ENCODE measurements at places on chromosomes 3 and 15.

- DNase-seq: no peak
These were observed 215.7 kb downstream of the STT3B start for GRCh38 chr3:31748281-31748932.

DNA sequence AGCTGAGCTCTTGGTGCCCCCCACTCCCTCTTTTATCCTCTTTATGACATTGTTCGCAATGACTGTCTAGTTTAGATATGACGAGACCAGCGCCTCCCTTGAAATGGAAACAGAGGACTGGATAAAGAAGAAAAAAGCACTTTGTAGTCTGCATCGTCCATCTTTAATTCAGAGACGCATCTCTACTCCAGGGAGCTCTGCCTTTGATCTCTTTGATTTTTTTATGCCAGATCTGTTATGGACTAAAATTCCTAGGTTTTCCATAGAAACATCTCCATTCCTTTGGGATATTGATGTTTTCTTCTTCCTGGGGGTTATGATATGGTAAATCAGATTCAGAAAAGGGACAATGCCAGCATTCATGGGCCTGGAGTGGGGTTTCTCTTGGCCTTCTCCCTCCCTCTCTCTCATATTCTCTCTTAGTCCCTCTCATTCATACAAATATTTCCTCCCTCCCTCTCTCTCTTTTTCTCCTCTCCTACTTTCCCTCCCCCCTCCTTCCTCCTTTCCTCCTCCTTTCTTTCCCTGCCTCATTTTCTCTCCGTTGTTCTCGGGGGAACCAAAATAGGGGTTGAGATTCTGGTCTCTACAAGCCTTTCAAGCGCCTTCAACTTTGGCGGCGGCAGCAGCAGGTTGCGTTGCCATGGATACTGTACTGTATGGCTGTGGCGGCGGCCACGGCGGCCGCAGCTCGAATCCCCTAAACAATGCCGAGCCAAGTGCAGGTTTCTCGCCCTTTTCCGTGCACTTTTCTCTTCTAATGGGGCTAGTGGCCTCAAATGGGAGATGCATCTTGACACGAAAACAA is 45.5 kb downstream of the ZIC4 start:
- no peak for DNase-seq

- DNase-seq: no peak
These were observed 141.3 kb upstream of the ATP2B2 start for GRCh38 chr3:10646531-10647335.

GRCh38 chr15:28044121-28044672 is 54.9 kb downstream of the OCA2 start:
- DNase-seq: no peak

GRCh38 chr15:45457220-45457619 is 65.3 kb downstream of the SLC30A4 start:
- no peak for DNase-seq

- no peak for DNase-seq
These were observed 148.3 kb upstream of the SOX14 start for GRCh38 chr3:137615659-137616418.

GRCh38 chr3:56702490-56703315 is 19.6 kb upstream of the TASOR start:
- peak; percentile 49 for DNase-seq

DNA sequence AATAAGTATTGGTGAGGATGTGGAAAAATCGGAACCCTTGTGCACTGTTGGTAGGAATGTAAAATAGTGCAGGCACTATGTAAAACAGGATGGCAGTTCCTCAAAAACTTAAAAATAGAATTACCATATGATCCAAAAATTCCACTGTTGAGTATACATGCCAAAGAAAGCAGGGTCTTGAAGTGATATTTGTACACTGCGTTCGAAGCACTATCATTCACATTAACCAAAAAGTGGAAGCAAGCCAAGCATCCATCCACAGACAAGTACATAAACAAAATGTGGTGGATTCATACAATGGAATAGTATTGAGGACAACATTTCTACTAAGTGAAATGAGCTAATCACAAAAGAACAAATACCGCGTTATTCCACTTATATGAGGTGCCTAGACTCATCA is 200.7 kb downstream of the TJP1 start:
- no peak for DNase-seq

DNA sequence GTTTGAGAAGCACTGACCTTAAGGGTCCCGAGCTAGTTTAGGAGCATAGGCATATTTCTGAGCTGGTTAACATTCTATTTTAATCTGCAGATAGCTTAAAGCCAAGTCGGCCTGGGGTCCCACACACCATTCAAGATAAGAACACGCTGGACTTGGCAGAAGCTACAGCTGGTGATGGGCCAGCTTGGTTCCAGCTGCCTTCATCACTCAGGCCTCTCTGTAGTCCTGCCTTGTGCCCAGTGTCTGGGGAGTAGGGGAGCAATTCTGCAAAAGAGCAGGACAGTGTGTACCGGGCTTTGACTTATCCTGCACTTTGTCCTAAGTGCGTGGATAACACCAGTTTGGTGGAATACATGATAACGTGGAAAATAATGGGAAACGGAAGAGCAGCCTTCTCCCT is 164.5 kb downstream of the MEGF11 start:
- no peak for DNase-seq

DNA sequence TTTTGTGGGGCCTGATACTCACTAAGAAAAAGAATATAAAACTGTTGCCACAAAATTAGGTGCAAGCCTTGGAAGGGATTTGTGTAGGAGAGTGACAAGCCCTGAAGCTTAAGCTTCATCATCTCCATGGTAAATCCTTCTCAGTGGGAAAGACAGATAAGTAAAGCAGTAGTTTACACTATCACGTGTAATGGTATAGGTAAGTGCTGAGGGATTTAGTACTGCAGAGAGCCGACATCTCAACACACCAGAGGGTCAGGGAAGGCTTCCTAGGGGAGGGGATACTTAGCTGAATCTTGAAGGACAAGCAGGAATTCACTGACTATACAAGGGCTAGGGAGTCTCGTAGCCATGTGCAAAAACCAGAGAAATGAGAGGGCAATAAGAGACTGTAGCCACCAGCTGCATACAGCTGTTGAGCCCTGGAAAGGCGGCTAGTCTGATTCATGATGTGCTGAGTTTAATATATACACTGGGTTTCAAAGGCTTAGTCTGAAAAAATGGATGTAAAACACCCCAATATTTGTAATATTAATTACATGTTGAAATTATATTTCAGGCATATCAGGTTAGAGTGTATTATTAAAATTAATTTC is 11.1 kb downstream of the SLC24A1 start:
- DNase-seq: no peak

GRCh38 chr15:57649138-57649537 is 57.4 kb upstream of the POLR2M start:
- no peak for DNase-seq

- DNase-seq: peak; percentile 14
These were observed 17.3 kb downstream of the FAIM start for GRCh38 chr3:138625707-138626365.

DNA sequence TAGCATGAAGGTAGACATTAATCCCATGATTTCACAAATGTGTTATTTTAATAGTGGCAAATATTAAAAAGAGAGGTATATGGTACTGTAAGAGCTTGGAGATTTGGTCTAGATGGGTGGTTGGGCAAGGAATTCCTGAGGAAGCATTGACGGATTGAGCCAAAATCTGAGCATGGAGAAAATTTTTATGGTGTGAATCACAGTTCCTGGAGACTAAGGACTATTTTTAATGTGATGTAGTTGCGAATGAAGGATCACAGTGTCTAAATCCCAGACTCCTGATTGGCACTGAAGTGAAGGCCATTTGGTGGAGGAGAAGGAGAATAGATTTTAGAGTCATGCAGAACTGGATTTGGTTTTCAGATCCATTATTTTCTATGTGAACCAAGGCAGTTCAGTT is 188.7 kb upstream of the FEZF2 start:
- DNase-seq: peak; percentile 55

DNA sequence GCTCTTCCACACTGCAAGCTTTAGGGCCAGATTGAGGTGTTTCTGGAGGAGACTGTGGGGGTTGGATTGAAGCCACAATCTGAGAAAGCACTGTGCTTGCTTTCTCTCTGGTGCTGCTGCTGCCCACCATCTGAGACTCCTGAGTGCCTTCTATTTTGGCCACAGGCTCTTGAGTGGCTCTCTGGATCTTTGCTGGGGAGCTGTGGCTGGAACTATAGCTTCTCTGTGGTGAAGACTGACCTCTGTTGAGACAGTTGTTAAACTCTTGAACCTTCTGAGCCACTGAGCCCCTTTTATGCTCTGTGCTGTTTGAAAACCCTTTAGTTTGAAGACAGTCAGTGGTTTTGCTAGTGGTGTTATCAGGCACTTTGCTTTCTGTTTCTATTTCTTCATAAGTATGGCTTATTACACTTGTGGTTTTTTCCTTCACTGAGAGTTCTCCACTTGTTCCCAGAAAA is 108.7 kb upstream of the TSPAN3 start:
- no peak for DNase-seq

DNA sequence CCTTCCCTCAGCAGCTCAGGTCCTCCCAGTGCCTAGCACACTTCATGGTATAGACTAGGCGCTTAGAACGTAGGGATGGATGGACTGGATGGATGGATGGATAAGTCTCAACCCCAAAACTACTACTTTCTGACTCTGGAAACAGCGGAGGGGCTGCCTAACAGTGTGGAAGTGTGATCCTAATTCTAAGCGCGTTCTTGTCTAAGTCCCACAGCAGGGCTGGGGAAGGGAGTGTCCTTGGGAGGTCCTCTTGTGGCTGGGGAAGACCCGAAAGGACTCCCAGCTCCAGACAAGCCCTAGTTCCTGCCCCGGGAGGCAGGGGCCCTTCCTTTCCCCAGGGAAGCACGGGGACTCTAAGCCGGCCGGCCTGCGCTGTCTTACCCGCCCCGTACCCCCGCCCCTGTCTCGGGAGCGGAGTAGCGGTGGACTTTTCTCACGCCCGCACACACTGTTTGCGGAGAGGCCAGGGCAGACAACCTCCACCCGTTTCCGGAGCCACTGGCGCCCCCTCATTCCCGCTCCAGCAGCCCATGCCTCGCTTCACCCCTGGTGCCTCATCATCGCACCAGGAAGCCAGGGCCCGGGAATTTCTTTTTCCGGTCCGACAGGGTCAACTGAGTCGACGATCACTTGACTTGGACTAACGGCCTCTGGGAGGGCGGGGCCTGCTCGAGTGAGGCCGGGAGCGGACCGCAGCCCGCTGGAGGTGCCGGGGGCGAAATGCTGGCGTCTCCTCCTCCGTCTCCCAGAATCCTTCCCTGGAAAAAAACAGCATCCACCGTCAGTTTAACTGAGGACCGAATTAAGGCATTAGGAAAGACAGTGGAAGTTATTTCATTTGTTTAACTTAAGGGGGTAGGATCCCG is 133.3 kb downstream of the TBC1D2B start:
- no peak for DNase-seq

GRCh38 chr15:49712846-49713450 is 92.1 kb downstream of the DTWD1 start:
- no peak for DNase-seq

DNA sequence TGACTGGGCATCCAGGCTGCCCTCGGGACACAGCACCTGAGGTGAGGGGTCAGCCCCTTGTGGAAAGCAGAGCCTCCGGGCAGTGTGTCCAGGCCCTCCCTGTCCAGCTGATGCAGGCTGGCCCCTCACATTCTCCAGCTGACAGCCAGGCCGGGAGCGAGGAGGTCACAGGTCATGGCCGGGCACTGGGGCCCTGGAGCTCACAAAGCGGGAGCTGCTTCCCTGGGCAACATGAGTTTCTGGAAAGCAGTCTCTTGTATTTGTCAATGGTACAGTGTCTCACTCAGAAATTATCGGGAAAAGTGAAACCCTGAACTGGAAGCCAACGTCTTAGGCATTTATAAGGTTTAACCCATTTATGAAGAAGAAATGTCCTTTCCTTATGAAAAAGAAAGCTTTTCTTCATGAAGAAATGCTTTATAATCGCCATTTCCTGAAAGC is 118.5 kb downstream of the OPA1 start:
- no peak for DNase-seq

- no peak for DNase-seq
These were observed 18.7 kb downstream of the CTSH start for GRCh38 chr15:78925956-78926743.

GRCh38 chr3:119636891-119637611 is 23.3 kb downstream of the POPDC2 start:
- no peak for DNase-seq

GRCh38 chr15:31607656-31608055 is 281.0 kb downstream of the KLF13 start:
- DNase-seq: no peak

GRCh38 chr3:54713455-54713854 is 214.4 kb downstream of the LRTM1 start:
- no peak for DNase-seq

DNA sequence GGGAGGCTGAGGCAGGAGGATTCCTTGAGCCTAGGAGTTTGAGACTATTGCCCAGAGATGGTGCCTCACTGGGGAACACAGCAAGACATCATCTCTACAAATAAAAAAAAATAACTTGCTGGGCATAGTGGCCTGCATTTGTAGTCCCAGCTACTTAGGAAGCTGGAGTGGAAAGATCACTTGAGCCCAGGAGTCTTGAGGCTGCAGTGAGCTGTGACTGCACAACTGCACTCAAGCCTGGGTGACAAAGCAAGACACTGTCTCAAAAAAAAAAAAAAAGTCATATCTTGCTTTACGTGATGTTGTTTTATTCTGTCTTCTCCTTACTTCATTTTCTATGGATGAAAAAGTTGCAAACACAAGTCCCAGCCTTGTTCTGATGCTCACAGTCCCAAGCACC is 14.1 kb downstream of the GATM start:
- DNase-seq: no peak

DNA sequence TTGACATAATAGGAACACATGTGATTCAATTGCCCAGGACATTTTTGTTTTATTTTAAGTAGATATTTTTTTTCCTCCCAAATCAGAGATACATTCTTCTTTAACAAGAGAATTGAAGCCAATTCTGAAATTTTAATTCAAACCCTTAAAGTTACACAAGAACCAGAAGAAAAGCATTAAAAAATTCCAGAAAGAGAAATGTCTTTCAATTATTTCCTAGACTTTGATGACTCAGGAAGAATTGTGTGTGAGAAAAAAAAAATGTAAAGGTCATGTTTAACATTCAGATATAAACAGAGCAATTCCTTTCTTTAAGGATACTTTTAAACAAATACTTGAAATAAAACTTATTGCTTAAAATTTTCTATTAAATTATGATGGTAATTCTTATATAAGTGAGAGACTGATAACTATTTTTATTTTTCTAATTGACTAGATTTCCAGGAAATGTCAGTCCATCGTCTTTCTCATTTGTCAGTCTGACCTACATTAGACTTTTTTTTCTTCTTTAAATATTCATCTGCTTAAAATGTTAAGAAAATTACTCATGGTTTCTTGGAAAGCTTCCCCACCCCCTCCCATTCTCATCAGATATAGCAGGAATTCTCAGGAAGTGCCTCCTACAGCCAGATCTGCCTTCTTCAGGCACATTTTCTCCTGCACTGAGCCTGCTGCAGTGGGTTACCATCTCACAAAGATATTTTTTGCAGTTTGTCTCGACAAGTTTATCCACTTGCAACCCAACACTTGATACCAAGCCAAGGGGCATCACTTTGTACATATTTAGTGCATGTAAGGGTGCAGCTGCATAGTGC is 261.8 kb upstream of the CBLB start:
- DNase-seq: peak; percentile 31

DNA sequence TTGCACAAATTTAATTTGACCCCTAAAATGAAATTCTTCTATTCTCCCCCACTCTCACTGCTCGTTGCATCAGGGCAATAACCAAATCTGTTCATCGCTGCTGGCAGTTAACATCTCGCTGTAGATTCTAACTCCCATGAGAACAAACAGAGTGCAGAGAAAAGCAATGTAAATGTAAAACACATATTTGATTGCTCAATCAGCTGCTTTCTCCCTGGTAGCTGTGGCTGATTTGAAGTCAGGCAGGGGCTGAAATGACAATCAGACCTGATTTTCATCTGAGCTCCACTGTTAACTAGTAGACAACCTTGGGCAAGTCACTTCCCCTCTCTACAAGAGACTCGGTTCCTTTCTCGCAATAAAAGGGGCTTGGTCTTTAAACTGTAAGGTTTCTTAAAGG is 119.8 kb upstream of the CPNE4 start:
- DNase-seq: no peak
